CD4-positive, alpha-beta T cell (primary cell): ENCODE measurements at places on chromosomes 3 and 15. TPM values are rescaled to one million over a fixed set of nuclear protein-coding genes. Genes with fewer than 3 reads are reported as not detected.
A peak's percentile ranks its signal among the peaks of the same experiment; 100 is the strongest.

The TTLL13 gene
- total RNA-seq, result 0.63 TPM

GRCh38 chr3:46365041-46365440, 5.7 kb upstream of the CCR5 start:
- DNase-seq, result no peak

DNA sequence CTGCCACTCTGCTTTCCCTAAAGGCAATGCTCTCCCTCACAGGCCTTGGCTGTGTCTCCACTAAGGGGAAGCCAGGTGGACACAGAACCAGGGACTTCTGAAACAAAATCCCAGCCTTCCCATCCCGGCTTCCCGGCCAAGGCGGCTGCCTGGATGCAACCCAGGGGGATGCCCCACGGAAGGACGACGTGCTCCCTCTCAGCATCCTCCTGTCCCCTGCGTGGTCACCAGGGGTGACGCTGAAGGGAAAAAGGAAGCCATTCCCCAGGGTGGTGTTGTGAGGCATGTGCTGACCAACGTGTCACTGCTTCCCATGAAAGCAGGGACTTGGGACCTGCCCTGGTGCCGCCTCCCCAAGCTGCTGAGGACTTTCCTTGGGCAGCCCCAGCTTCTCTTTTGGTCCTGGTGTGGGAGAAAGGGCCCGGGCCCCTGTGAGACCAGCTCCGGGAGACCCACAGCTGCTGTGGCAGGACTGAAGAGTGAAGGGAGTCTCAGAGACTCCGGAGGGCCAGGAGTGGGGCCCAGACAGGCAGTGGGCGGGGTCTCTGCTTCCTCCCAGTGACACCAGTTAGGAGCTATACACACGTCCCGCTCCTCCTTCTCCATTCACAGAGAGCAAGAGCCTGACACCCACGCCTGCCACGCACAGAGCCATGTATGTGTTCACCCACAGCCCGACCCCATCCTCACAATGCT, 139.2 kb downstream of the NUP210 start:
- DNase-seq, result no peak

DNA sequence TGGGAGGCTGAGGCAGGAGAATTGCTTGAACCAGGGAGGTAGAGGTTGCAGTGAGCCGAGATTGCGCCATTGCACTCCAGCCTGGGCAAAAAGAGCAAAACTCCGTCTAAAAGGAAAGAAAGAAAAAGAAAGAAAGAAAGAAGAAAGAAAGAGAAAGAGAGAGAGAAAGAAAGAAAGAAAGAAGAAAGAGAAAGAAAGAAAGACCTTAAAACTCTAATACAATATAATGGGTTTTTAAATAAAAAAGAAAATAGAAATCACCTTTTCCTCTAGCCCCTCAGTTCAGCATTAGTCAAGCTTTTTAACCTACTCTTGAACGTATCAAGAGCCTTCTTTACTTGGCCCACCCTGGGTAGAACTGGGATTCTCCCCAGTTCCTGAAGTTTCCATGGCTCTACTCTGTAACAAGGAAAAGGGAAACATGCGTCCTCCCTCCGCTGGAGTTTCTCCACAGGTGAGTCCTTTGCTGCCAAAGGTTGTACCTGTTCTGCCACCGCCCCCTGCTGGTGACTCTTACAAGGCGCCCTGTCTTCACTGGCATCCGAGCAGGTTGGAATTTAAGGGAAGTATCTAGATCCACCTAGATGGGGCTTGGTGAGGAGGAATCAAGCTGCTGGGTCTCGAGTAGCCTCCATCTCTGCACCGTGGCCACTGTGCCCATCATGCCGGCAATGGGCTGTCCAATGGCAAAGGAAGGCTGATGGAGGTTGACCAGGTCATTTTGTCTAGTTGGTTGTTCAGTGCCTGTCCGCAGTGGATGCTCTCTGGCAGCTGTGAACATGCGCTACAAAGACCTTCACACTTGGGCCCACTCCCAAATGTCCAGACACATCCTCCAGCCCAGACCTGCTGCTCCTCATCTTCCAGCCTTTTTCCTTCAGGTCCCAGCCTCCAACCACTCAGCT, 20.6 kb upstream of the EPHB3 start:
- peak; percentile 80 for DNase-seq

DNA sequence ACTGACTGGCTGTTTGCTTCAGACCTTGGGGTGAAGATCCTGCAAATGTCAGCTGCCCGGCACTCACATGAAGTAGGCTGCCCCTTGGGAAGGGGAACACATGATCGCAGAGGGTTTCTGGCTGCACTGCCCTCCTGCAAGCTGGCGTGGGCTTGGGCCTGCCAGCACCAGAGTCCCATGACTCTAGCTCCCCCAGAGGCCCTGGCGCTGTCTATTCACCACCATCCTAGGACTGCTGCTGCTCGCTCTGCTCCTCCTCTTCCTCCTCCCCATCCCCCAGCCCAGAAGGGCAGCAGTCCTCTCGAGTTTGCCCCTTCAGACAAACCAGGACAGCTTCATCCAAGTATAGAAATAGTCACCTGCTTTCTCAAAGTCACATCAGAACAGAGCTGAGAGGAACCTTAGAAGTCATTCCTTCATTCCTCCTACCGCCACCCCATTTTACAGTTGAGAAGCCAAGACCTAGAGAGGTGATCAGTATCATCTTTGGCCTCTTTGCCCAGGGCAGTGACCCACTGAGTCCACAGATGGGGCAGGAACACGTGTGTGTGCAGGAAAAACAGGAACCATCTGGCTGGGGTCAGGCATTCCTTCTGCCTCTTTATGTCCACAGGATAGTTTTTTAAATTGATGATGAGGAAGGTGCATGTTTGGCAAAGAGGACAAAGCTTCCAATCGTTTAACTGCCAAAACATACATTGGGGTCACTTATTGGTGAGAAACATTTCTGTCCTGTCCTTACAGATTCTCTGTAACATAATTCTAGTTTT, 13.2 kb downstream of the DPH3 start:
- DNase-seq, result no peak

The C3orf85 gene
- not detected for total RNA-seq

The TMEM45A gene
- not detected for total RNA-seq

DNA sequence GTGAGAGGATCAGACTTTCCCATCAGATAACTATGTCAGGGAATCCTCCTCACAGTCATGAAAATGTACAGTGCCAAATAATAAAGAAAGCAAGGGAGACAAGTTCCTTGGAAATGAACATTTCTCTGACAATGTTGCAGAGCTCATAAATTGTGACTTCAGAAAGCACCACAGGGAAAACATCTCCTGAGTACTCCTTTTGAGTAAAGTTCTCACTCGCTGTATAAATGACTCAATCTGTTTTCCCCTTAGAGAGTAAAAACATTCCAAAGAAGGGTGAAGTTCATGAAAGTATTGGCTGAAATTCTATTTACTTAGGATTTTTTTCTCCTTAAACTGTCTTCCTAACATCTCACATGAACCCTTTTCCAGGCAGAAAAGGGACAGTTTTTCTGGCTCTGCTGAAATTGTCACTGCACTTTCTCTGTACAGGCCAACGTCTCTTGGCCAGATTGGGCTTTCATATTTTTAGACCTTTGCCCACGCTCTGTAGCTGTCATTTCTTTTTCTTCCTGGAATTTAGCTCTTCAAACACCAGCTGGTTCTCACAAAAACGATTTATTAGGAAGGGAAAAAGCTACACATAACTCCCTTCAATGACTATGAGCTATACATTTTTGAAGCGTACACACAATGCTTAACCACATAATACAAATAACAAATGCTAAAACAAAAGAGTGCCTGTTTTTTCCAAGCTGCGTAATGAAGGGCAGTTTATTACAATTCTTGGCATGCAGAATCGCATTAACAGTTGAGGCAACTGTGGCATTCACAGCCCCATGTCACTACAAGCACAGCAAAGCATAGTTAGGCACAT, 216.1 kb downstream of the ATP8B4 start:
- no peak for DNase-seq
